Fibroblast of pulmonary artery (primary cell): ENCODE measurements at places on chromosomes 13 and 19.

DNA sequence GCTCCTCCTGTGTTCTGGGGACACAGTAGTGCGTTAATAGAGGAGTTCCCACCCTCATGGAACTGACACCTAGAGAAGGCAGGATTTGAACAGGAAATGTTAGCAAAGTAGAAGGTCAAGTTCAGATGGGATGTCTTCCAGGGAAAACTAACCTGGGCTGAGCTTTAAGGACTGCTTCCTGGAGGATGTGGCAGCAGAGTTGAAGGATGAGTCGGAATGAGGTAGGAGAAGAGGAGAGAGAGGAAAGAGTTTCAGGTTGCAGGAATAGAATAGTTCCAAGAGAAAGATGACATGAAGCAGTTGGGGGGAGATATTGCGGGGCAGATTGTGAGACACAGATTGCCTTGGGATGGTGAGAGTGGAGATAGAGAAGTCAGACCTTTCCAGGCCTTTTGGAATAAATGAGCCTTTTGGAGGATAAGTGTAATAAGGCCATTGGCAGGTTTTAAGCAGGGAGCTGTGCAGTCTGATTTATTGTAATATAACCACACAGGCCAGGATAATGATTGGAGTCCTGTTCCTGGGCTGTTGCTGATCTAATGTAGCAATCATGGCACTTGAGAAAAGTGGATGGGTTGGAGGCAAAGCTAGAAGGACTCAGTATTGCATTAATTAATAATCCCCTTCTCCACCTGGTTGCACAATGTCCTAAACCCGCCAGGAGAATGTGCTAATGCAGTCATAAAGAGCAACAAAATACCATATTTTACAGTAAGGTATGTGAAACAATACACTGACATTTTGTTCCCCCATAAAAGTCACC is 205.4 kb downstream of the SHISA2 start:
- no peak for DNase-seq

DNA sequence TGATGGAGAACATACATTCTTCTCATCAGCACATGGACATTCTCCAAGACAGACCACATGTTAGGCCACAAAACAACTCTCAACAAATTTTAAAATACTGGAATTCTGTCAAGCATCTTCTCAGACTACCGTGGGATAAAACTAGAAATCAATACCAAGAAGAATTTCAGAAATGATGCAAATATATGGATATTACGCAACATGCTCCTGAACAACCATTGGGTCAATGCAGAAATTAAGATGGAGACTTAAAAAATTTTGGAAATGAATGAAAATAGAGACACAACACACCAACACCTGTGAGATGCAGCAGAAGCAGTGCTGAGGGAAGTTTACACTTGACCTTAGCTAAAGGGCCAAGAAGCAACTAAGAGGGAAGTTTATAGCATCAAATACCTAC is 162.8 kb downstream of the CACNA1A start:
- DNase-seq: no peak

DNA sequence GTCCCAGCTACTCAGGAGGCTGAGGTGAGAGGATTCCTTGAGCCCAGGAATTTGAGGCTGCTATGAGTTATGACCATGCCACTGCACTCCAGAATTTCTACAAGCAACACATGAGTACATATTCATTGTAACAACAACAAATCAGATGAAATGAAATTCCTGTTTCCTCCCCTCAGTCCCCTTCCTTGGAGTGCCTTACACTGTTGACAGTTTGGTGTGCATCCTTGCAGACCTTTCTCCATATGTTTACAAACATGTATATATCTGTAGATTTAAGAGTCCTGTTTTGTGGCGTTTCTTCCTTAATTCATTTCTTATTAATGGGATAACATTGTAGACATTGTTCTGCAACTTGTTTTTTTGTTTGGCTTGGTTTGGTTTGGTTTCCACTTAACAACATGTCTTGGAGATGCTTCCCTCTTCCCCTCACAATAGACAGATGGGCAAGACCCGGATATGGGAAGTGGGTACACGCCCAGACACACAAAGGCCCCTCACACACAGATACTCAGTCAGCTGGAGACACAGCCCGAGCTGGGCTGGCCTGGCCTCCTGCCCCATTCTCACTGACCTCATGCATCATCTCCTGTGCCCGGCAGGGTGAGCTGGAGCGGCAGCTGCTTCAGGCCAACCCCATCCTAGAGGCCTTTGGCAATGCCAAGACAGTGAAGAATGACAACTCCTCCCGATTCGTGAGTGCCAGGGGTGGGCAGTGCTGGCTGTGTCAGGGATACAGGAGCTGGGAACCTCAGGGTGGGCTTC is 21.7 kb downstream of the MYH14 start:
- DNase-seq: no peak

- DNase-seq: no peak
Measured at GRCh38 chr19:55498246-55498840, 10.1 kb downstream of the SSC5D start.

- DNase-seq: peak; percentile 61
Measured at GRCh38 chr19:14381689-14382474, 638 bp downstream of the ADGRE5 start.

GRCh38 chr13:58587183-58587582 is 955.6 kb downstream of the PCDH17 start:
- no peak for DNase-seq

DNA sequence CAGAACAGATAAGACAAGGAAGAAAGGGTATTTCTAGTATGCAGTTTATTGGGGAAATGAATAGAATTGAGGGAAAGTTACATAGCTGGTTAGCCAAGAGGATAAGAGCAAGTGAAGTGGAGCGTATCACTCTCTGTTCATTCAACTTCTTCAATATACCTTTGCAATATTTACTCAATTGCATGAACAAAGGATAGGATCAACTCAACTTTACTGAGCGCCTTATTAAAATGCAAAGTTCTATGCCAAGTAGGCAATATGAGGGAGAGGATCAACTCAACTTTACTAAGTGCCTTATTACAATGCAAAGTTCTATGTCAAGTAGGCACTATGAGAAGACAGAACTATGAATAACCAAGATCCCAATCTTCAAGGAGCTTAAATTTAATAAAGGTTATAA is 43.9 kb downstream of the ZC3H13 start:
- no peak for DNase-seq

DNA sequence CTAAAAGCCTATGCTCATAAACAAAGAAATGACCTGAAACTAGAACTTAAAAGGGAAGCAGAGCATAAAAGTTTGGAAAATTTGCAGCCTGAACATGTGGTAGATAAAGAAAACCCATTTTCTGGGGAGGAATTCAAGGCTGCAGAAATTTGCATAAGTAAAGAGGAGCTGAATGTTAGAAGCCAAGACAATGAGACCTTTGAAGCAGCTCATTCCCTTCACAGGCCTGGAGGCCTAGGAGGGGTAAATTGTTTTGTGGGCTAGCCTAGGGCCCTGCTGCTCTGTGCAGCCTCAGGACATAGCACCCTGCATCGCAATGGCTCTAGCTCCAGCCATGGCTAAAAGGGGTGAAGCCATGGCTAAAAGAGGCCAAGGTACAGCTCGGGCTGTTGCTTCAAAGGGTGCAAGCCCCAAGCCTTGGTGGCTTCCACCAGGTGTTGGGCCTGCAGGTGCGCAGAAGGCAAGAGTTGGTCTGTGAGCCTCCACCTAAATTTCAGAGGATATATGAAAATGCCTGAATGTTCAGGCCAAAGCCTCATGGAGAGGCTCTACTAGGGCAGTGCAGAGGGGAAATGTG is 38.3 kb downstream of the ZIC2 start:
- DNase-seq: no peak

DNA sequence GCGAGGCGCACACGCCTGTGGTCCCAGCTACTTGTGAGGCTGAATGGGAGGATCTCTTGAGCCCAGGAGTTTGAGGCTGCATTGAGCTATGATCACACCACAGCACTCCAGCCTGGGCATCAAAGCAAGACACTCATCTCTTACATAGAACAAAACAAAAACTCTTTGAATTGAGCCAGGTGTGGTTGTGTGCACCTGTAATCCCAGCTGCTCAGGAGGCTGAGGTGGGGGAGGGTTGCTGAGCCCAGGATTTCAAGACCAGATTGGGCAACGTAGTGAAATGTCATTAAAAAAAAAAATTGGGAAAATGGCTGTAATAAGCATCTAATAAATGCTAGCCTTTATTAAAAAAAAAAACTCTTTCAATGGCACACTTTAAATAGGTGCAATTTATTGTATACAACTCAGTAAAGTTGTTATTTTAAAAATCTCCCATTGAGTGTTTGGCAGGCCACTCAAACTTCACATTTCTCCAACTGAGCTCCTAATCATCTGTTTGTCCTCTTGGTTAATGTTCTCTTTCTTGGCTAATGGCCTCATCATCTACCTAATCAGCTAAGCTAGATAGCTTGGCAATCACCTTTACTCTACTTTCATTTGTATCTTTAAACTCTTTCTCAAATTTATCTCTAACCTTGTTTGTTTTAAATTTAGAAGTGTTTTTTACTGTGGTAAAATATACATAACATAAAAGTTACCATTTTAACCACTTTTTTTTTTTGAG is 28.1 kb upstream of the HMGB1 start:
- no peak for DNase-seq

DNA sequence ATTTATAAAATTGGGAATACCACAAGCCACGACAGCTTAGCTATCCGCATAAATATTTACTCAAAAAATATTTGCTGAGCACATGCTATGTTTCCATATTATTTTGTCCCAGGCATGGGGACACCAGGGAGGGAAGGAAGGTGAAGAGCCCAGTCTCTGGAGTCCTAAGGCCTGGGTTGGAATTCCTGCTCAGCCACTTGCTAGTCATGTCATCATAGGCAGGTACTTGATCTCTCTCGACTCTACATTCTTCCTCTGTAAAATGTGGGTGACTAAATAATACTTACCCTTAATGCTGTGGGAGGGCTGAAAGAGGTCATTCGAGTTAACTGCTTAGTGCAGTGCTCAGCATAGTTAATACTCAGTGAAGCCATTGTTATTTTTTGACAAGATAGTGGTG is 4.3 kb upstream of the RNASEH2B start:
- DNase-seq: no peak

GRCh38 chr19:56086671-56087430 is 34.2 kb downstream of the ZNF787 start:
- no peak for DNase-seq

GRCh38 chr13:61960981-61961380 is 545.3 kb upstream of the PCDH20 start:
- no peak for DNase-seq

- DNase-seq: peak; percentile 92
Measured at GRCh38 chr13:106376401-106377112, 158.9 kb downstream of the EFNB2 start.

DNA sequence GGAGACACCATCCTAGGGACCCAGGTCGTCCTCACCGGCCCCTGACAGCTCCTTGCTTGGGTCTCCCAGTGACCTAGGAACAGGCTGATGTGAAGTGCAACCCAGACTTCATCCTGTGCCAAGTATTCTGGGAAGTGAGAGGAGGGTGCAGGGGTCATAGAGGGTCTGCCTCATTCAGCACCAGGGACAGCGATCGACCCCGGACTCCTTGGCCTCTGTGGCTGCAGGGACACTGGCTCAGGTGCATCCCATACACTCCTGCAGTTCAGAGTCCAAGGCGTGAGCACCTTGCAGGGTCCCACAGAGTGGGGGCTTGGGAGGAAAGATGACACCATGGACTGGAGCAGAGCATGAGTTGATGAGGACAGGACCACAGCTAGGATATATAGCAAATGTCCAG is 10.0 kb upstream of the OR10H2 start:
- no peak for DNase-seq

- no peak for DNase-seq
Measured at GRCh38 chr19:56134654-56134921, 6.5 kb upstream of the ZNF444 start.

DNA sequence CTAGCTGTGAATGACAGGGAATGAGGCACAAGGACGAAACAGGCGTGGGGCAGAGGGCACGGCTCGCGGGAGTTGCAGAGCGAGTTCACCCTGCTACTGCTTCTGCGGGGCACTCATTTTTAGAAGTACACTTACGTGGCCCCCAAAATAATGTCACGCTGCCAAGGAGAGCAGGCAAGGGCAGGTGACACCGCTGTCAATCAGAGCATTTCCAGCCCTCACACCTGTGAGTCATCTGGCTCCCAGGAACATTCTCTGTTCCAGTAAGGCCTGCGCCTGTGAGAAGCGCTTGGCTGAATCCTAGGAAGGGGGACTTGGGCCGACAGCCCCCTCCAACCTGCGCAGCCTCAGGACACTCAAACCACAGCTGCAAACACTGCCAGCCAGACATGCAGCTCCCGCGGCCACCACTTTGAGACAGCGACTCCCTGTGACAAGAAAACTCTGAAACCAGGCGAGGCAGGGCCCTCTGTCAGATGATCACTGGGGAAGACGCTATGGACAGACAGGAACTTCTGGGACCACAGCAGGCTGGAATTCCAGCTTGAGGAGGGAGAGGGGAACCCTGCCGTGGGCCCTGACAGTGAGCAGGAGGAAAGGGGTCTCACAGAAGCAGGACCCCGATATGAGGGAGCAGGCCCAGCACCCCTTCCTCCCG is 12.7 kb downstream of the DOT1L start:
- DNase-seq: no peak

- no peak for DNase-seq
Measured at GRCh38 chr19:1580382-1580781, 12.3 kb upstream of the MEX3D start.

DNA sequence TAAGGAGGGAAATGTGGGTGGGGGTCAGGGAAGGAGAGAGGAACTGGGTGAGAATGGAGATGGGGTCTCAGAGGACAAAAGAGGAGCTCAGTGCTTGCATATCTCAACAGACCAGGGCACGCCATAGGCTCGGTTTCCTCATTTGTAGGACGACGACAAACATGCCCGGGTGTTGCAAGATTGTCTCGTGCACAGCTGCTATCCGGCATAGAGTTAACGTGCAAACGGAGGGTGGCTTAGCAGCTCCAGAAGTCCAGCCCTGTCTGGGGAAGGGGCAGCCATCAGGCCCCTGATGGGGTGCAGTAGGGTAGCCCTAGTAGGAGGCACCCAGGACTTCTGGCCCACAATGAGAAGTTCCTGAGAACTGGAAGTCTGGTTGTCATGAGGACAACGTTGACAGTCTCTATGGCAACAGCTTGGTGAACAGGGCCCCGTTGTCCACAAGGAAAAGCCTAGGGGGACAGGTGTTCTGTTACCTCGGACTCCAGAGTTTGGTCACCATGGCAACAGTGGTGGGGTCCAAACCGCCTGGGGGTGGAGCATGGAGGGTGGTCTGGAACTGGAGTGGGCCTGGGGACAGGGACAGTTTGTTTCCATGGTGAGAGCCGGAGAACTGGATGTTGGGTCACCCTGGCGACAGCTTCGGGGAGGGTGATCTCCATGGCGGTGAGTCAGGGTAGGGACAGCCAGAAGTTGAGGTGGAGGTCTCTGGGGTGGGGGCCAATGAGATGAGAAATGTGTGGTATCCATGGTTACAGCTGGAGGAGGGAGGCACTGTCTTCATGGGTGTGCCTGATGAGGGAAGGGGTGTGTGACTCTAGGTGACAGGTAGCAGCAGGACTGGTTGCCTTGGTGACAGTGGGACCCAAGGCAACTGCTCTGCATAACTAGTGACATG is 16.8 kb downstream of the TM6SF2 start:
- peak; percentile 6 for DNase-seq

- no peak for DNase-seq
Measured at GRCh38 chr13:21884299-21884909, 213.5 kb downstream of the FGF9 start.
